ENCODE measurements at places on chromosomes 1 and 21.

GRCh38 chr1:5729636-5730145 lies 262.5 kb downstream of the NPHP4 start:
- DNase-seq = no peak

GRCh38 chr1:15650433-15650832 lies 33.2 kb downstream of the DDI2 start:
- no peak for DNase-seq

GRCh38 chr1:230515451-230516145 lies 89.5 kb upstream of the PGBD5 start:
- no peak for DNase-seq

DNA sequence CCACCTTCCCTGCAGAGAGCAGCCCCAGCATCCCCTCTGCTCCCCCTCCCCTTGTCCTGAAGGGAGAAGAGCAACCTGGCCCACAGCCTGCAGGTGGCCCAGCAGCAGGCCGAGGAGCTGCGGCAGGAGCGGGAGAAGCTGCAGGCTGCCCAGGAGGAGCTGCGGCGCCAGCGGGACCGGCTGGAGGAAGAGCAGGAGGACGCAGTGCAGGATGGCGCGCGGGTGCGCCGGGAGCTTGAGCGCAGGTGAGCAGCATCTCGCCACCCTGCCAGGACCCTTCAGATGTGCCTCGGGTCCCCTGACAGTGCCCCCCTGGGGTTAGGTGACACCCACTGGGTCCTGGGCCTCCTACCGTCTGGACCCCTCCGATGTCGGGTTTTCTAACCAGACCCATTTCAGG lies 22.3 kb downstream of the CROCC start:
- DNase-seq = no peak

DNA sequence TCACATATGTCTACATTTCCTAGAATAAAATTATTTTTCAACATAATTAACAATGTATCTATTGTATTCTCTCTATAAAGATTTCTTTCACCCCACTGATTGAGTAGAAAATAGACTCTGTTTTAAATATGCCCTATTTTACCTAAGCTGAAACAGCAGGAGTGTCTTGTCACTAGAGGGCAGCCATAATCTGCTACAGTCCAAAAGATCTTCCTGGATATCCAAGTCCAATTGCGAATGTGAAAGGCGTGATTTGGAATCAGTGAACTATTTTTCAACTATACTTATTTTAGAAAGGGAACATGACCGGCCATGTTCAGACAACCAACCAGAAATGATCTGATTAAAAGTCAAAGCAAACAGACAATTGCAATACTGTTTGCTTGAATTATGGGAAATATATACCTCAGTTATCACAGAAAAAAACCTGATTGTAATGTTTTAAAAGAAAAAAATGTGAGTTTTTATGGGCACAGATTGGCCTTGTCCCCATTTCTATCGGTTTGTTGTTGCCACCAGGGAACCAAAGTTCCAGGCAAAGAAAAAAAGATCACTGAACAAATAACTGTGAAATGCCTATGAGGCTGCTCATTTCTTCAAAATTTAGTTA lies 1211.0 kb upstream of the ADGRL4 start:
- DNase-seq = no peak

- DNase-seq = no peak
These were observed 11.3 kb downstream of the DFFB start for GRCh38 chr1:3868464-3869006.

- no peak for DNase-seq
These were observed 23.1 kb downstream of the RHEX start for GRCh38 chr1:206075786-206076755.

- DNase-seq = no peak
These were observed 56.4 kb downstream of the DIP2A start for GRCh38 chr21:46515109-46515508.

GRCh38 chr1:1308756-1309250 lies 406 bp downstream of the PUSL1 start:
- DNase-seq = no peak

GRCh38 chr1:185998391-185998790 lies 264.2 kb downstream of the HMCN1 start:
- DNase-seq = no peak

GRCh38 chr21:38861056-38861455 lies 55.3 kb downstream of the ETS2 start:
- DNase-seq = no peak
